ENCODE measurements at places on chromosomes 1 and 21.

- no peak for DNase-seq
These were observed 149.4 kb downstream of the ELAVL4 start for GRCh38 chr1:50257940-50258685.

DNA sequence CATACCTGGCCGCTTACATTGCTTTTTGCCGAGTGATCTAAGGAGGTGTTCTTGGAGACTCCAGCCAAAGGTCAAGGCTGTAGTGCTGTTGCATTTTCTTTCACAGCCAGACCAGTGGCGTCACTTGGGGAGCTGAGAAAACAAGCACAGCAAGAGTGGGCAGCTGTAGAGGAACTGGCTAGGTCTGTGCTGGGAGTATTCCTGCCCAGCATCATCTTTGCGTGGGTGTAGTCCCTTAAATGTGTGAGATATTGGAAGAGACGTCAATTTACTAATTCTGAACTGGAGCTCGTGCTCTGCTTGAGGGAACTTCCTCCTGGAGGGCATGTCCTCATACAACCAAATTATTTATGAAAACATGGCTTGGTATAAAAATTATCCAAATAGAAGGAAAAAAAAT, 10.2 kb downstream of the UBIAD1 start:
- no peak for DNase-seq

DNA sequence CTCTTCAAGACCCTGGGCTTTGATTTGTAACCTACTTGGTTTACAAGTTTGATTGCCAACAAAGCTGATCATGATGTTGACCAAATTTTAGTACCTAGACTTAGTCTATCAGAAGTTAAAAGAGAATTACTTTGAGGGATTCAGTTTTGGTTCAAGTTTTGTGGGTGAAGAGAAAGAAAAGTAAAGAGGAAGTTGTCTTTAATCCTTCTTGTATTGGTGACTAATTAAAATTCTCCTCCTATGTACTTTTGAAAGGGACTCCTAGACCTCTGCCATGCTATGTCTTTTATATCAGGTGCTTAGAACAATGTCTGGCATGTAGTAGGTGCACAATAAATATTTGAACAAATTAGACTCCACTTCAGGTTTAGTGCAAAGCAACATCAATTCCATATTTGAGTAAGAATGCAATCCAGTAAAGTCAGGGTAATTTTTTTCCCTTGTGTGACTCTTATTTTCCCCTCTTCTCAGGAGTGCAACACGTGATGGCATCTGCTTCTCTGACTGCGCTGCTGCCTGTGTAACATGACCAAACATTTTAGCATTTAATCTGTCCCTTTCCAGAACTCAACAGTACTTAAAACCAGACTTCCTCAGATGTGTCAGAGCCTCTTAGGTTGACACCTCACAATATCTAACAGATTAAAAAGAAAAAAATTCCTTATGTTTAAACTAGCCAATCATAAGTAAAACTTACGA, 41.1 kb upstream of the KCNQ4 start:
- DNase-seq, result peak; percentile 43

- no peak for DNase-seq
These were observed 7.2 kb upstream of the OLFML2B start for GRCh38 chr1:162030759-162031280.

DNA sequence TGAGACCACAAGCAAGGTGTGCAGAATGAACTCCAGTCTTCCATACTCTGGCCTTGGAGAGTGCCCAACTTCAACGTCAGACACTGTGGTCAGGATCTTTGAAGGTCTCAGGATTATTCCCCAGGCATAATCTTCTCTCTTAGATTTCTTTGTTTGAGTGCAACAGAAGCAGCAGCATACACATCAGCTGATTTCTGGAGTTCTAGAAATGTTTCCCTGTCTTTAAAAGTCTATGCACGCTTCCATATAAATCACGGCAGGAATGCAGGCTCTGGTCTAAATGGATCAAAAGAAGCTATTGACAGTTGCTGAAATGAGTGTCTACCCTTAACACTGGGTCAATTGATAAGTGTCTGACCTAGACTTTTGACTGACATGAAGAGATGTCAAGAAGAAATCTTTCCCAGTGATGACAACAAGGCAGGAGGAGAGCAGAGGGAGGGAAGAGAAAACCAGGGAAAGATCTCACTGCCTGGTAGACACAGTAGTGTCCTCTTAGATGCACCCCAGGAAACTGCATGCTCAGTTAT, 279.7 kb downstream of the SPATA17 start:
- DNase-seq, result no peak

DNA sequence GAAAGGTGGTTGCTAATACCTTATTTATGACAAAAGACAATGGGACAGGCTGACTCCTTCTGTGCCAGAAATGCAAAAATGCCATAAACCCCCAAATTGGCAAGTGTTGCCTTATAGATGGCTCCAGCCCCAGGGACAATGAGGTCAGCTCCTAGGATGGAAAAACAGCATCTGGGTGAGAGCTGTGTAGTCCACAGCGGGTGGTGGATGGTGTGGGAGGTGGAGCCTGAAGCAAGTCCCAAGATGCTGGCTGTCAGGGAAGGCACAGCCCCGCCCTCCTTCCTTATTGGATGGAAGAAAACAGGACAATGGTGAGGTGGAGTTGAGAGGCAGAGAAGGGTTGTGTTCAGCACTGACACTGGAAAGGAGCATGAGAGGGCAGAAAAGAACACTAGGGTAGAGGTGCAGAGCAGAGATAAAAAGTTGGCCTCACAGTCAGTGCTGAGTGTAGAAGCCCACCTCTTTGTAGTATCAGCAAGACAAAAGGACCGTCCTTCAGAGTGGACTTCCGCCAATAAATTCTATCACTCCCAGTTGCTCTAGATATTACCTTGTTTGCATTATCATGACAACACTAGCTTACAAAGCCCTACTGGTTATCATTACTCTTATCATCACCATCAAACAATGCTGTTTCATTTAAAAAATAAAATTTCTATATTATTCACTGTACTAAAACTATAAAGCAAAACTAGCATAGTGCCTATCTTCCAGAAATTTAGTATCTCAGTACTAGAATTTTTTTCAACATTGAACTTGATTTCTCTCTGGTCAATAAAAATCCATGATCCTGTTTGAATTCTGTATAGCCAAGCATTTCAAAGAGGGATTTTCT, 3.7 kb upstream of the SDE2 start:
- peak; percentile 66 for DNase-seq

DNA sequence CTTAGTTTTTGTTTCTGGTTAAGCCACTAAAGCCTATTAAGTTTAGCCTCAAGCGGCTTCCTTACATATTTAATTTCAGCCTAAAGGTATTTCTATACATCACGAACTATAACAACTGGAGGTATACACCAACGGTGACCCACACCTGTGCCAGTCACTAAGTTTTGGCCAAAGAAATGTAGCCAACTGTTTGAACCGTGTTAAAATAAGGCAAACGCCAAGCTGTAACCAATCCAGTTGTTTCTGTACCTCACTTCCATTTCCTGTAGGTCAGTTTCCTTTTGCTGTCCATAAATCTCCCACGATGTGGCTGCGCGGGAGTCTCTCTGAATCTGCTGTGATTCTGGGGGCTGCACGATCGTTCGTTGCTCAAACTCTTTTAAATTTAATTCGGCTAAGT, 5.6 kb upstream of the ERO1B start:
- DNase-seq, result no peak

DNA sequence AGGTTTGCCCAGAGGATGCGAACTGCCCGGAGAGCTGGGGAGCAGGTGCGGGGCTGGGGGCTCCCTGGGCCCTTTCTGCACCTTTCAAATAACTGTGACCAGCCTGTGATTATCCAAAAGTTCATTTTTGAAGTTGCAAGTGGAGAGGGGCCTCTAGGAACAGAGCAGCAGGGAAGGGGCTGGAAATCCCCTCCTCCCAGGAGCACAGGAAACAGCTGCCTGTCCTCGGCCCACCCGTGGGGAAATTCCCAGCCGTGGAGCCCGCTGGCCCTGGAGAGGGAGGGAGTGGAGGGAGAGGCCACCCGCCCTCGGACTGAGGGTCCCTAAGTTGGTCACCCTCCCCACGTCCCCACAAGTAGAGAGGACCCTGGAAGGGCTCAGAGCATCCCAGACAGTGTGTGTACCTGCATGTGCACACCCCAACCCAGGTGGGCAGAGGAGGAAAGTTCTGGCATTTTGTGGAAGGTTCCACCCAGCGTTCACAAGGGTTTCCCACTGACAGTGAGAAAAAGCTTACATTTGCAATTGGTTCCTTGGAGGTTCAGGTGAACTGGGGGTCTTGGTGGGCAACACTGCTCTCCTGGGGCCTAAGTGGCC, 1.2 kb upstream of the TNFRSF4 start:
- DNase-seq, result no peak

DNA sequence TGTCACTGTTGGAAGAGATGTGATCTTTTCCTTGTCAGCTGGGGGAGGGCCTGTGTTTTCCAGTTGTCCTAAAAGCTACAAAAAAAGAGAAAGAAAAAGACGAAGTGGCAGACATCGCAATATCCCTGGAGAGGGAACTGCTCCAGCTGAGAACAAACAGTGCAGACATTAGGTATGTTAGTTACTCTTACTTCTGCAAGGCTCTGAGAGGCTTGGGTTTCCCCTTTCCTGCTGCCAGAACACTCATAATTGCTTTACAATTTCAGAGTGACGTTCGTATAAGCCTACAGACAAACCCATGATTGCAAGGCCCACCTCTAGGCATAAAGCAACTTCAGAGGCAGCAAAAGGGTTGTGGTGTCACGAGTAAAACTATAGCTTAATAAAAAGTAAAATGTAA, 31.1 kb downstream of the CD160 start:
- DNase-seq, result no peak

DNA sequence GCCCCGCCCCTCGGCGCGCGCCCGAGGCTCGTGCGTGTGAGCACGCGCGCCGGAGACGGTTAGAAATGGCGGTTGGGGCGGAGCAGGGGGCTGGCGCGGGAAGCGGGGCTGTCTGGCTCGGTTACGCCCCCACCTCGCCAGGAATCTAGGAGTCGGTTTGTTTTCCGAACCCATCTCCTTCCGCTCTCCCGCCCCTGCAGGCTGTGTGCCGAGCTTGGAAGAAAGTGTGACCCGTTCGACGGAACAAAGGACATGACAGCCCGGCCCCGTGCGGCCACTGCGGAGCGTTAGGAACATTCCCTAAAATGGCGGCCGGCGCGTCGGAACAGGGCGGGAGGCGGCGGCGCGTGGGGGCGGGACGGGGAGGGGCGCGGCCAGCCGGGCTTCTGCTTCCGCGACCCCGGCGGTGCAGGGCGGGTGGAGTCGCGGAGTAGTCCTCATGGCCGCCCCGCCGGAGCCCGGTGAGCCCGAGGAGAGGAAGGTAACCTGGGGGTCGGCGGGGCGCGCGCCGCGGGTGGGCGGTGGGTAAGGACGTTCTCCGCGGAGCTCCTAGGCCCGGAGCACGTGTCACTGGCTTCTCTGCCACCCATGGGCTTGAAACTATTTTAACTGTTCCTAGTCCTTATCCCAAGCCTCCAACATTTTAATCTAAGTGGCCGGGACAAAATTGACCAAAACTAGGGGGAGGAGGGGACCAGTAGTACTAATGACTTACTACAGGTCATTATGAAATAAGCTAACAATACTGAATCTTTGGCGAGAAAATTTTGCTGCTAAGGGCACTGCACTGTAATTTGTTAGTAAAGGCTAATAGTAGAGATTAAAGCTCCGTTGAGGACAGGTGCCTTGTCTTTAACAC, at the start of gene COX20:
Gene COX20, plus strand, starts transcription at position 383 of the 859 bp plus-strand sequence. Its CDS starts 57 bp downstream, at position 440.
- peak; percentile 91 for DNase-seq

GRCh38 chr1:99700020-99700419, 54.1 kb downstream of the PALMD start:
- no peak for DNase-seq

DNA sequence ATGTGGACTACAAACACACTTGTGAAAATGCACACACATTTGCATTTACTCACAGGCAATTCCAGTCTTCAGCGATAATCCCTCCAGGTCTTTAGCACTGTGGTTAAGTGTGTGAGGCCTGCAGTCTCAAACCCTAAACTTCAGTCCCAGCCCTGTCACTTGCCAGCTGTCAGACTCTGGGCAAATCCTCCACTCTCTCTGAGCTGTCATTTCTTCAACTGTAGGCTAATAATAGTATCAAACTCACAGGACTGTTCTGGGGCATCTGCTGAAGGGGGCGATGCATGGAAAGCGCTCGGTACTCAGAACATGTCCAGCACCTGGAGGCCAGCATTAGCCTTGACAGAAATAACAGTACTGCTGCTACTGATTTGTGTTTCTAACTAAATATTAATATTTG, 48.2 kb downstream of the NEK2 start:
- no peak for DNase-seq

DNA sequence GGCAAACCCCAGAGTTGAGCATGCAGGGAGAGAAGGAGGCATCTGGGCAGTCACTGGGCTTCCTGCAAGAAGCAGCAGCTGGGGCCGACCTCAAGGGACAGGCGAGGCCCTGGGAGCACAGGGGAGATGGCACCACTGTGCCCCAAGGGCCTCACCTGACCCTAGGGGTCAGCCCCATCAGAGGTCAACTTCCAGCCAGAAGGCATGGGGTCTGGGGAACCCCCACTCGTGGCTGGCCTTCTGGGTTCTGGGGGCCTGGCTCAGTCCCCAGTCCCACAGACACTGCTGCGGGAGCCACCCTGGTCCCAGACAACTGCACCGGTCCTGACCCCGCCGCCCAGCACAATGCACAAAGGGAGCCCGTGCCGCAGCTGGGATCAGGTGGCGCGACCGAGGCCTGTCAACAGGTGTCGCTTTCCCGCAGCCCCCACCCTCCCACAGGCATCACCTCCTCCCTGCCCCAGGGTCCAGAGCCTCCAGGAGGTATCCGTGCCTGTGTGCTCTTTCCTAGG, 6.2 kb downstream of the WNT9A start:
- DNase-seq, result no peak

DNA sequence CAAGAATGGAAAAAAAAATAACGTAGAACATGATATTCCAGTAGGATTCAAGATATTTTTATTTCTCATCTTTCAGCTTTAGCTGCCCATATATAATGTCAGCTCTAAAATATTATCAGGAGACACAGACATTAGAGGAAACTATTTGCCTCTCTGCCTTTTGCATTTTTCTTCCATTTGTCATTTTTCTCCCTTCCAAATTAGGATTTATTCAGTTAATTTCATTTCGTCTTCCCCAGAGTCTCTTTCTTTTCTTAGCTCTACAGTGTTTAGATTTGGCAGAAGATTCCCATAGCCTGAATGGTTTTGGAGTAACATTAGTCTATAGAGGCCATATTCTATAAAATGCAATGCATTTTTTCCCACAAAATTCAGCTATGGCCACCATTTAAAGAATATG, 5.1 kb upstream of the ENAH start:
- DNase-seq, result no peak

DNA sequence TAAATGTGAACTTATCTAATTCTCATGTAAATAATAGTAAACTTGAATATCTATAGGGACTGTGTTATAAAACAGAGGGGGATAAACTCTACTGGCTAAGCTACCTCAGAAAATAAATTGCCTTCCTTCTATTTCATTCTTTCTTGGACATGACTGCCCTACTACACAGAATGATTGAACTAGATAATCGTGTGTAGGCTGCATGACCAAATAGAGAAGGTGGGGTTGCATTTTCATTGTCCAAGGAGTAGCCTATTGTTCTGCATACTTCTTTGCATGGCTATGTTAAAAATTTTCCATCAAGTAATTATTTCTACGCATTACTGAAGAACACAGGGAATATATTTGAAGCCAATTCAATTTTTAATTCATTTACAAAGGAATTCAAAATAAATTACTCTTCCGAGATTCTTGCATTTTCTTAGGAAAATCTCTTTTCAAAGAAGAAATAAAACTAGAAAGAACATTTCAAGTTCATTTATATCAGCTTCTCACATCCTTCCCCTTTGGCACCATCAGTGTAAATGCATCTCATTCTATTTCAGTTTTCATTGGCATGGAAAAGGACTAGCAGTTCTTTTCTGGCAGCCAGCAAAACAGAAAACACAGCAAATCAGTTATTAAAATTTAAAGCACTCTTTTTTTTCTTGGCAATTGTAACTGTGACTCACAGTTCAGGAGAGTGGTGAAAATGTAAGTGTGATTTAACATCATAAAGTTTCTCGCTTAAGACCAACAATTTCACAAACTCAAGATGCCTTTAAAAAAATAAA, 714.7 kb downstream of the NCAM2 start:
- DNase-seq, result no peak

Measured in activated CD4-positive, alpha-beta T cell treated with anti-CD3 and anti-CD28 coated beads for 48 hours (primary cell).